ENCODE measurements at places on chromosomes 1 and 21.

GRCh38 chr1:28190996-28191645 lies 14.6 kb upstream of the PTAFR start:
- DNase-seq, result no peak

DNA sequence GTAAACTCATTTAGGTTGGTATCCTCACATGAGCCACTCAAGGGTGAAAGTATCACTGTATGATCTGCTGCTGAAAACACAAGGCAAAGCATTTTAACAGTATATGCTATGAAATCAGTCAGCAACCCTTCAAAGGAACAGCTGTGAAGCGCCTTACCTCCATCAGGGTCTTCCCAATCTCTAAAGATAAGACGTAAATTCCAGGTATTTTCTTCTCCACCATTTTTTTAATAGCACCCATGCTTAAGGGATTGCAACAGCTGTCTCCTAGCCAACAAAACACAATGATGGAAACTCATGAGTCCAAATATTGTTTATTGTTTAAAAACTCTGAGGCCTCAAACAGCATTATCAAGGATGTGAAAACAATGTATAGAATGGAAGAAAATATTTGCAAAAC lies 4.8 kb downstream of the PPT1 start:
- DNase-seq, result no peak

DNA sequence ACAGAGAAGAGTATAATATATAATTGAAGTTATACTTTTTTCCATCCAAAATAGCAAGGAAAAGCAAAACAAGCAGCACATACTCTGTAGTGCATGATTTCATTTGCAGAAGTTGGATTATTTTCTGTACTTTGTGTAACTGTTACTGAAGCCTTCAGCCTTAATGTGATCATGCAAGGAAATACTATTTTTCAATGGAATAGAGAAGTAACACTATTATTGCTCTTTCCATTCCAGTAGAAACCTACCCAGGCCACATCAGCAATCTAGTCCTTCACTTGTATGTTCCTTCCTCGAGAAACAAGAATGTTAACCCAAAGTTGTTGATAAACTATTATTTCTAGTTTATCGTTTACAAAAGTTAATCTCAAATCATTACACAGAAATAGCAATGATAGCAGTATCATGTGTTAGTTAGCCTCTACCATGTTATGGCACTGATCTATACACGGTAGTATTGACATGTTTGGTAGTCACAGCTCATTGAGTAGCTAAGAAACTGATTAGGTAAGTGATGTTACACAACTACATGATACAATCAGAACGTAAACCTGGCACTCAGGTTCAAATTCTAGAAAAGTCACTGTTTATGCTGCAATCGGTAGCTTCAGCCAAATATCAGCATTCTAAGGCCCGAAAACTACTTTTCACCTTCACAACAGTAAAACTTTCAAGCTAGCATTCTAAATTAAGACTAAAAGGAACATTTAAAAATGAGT lies 37.6 kb upstream of the CHRM3 start:
- no peak for DNase-seq

- no peak for DNase-seq
These were observed 6.8 kb downstream of the BACH1 start for GRCh38 chr21:29305561-29305960.

GRCh38 chr1:212611000-212611948 lies 2.7 kb downstream of the ATF3 start:
- peak; percentile 36 for DNase-seq

- DNase-seq, result no peak
These were observed 8.8 kb downstream of the UBE2J2 start for GRCh38 chr1:1264868-1265272.

DNA sequence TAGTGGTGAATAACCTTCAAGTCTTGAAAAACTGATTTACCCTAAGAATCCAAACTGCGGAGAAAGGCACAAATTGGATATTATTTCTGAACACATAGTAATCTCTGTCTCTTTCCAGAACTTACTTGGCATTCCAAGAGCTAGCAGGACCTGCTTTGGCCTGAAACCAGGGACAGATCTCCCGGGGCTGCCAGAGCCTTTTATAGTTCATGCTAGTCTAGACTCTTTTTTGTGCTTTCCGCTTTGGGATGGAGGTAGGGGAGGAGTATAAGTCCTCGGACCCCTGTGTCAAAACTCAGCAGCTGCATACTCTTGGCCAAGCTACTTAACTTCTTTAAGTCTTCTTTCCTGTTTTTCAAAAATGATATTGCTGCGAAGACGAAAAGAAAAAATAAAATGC lies 3.8 kb upstream of the RYR2 start:
- DNase-seq, result no peak

GRCh38 chr21:46325073-46325912 lies 1.3 kb downstream of the PCNT start:
- DNase-seq, result no peak

- DNase-seq, result no peak
These were observed 21.8 kb downstream of the PSMB2 start for GRCh38 chr1:35619237-35620121.

DNA sequence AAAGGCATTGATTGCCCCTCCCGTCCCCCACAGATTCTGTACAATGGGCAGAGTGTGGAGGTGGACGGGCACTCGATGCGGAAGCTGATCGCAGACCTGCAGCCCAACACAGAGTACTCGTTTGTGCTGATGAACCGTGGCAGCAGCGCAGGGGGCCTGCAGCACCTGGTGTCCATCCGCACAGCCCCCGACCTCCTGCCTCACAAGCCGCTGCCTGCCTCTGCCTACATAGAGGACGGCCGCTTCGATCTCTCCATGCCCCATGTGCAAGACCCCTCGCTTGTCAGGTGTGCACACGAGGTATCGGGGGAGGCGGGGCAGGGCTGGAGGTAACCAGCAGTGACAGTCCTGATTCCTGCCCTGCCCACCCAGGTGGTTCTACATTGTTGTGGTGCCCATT lies 44.8 kb upstream of the KDM4A start:
- no peak for DNase-seq

- no peak for DNase-seq
These were observed 36.7 kb downstream of the FAAP20 start for GRCh38 chr1:2157856-2158255.

GRCh38 chr1:200128944-200129879 lies 101.7 kb downstream of the NR5A2 start:
- peak; percentile 13 for DNase-seq

DNA sequence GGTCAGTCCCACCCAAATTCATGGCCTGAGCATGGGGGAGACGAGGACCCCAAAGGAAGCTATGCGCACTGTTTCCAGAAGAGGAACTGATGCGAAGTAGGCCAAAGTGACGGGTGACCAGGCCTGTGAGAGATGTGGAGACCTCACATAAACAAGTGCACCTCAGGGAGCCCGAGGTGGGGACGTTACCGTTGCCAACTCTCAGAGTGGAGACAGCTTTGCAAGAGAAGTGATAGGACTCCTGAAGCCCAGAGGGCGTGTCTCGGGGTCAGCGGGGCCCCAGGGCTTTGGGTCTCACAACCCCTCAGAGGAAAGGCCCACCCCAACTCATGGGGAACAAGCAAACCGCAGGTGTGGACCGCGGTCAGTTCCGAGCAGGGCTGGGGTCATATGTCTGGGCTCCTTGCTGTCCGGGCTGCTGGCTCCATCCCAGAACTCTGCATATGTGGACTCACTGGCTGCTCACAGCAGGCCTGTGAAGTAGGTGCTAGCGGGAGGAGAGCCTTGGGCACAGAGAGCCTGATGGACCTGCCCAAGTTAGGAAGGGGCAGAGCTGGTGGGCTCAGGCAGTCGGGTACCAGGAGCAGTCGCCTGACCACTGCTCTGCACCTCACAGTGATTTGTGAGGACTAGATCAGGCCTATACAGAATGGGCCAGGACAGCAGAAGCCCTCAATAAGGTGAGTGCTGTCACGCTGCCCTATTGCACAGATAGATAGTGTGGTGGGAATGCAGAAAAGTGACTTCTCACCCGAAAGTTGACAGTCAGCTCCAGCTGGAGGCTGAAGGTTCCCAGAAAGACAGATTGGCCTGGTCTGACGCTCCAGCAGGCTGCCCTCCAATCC lies 26.2 kb downstream of the STUM start:
- DNase-seq, result no peak

DNA sequence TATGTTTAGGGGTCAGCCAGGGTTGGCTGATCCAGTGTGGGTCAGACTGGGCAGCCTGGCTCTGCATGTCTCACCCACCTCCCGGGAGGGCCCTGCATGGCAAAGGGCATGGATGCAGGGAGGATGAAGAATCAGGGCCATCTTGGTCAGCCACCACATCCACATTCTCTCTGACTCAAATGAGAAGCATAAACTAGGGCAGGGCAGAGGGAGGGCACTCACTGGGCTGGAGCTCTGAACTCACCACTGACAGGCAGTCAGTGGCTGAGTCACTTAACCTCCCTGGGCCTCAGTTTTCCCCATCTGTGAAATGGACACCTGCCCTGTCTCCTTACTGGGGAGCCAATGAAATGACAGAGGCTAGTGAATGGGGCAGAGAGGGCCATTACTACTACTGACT lies 4.3 kb upstream of the CELA2A start:
- no peak for DNase-seq

GRCh38 chr1:172609528-172609927 lies 49.4 kb upstream of the FASLG start:
- DNase-seq, result no peak

GRCh38 chr1:156591181-156591431 lies 470 bp upstream of the NAXE start:
- DNase-seq, result no peak

DNA sequence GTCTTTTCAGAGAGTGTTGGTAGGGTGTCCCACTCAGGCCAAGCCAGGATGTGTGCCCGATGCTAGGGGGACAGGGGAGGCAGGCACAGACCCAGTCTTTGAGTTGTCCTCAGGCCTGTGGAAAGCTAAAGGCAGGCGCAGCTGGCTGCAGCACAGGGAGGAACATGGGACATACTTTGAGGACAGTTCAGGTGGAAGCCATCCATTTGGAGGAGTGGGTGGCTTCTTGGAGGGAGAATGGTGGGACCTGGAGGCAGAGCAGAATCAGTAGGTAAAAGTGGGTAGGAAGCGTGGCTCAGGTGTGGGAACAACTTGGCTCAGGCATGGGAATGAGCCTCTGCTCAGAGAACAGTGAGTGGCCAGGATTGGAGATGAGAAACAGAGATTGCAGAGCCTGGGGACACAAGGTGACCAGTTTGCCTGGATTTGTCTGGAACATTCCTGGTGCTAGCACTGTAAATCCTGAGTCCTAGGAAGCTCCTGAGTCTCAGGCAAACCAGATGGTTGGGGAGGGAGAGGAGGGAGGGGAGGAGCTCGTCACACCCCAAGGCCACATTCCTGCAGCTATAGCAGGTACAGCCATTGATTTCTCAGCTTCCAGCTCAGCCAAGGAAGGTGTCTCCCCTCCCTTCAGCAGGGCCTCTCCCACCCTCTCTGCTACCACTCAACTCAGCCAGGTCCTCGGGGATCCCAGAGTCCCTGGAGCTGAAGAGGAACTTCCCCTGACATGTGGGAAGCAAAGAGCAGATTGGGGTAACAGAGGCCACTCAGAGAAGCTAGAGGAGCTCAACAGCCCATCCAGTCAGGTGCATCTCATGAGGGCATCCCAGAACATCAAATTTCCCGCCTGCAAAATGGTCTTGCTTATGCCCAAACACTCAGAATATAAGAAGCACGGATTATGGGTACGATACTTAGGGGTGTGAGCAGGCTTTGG lies 65.2 kb upstream of the TINAGL1 start:
- no peak for DNase-seq

DNA sequence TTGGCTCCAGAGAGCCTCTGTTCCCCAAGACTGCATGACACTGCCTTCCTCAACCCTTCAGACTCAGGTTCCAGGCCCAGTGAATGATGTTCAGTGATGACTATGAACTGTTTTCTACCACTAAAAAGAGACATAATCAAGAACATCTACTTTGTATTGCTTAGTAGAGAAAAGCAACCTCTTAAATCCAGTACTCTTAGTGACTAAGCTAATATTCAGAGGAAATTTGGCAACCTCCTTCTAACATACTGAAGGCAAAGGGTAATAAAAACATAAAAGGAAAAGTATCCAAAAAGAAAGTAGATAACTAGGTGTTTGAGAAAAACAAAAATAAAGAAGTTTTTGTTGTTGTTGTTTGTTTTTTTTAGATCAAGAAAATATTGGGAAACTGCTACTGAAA lies 153.3 kb upstream of the RUNX1 start:
- DNase-seq, result no peak

- no peak for DNase-seq
These were observed 22.2 kb downstream of the THEMIS2 start for GRCh38 chr1:27894521-27894920.

DNA sequence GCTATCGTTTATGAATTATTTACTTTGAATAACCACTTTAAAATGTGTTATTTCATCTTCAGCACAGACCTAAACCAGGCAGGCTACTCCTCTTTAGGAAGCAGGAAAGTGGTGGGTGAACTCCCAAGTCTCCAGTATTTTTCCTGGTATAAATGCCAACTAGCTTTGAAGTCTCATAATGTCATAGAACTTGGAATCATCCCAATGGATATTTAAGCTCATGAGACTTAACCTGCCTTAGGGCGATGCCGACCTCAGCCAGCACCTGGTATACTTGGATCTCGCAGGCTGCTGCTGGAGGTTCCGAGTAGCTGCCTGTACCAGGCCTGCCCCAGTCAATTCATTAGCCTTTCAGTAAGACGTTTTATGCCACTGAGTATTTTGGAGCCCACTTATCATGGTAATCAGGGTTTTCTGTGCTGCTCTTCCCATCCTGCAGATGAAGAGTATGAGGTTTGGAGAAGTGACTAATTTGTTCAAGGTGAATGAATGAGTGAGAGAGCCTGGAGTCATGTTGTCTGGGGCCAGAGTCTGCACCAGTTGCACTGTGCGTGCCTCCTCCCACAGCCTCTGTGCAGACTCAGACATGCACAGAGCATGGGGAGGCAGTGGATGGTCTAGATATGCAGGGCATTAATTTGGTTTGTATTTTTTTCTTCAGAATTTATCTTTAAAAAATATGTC lies 34.9 kb downstream of the VANGL1 start:
- DNase-seq, result no peak

DNA sequence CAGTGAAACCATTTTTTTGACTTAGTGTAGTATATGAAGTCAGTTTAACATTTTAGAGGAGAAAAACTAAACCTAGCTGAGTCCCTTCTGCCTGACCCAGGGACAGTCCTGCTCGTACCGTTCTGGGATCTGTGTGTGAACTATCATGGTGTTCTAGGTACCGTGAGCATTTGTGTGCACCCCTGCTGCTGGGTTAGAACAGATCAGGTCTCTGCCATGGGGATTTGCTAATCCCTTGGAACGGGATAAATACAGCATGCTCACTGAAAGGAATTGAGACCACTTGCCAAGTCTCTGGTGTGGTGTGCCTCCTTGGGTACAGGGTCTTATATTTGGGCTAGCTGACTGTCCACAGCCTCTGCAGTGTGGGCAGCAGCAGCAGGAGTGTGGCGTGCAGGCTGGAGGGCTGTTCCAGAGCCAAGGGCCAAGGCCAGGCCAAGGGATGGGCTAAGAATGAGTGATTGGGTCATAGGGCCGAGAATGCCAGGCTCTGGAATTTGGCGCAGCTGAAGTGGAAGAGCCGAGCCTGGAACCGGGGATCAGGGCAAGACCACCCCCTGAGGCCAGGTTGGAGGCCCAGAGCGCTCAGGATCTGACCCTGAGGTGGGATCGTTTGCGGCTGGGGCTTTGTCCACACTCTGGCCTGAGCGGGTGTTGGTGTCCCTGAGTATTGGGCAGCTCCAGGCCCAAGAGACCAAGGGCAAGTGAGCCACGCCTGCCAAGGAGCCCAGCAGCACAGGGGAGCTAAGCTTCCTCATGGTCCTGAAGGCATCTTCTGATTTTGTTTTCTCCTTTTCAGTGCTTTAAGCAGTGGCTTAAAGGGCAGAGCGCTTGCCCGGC lies 66.3 kb downstream of the VPS26C start:
- no peak for DNase-seq

Data from NCI-H2029 treated with DMSO at 0.1 percent for 48 hours (cell line).